ENCODE measurements at places on chromosomes 16 and 17.

DNA sequence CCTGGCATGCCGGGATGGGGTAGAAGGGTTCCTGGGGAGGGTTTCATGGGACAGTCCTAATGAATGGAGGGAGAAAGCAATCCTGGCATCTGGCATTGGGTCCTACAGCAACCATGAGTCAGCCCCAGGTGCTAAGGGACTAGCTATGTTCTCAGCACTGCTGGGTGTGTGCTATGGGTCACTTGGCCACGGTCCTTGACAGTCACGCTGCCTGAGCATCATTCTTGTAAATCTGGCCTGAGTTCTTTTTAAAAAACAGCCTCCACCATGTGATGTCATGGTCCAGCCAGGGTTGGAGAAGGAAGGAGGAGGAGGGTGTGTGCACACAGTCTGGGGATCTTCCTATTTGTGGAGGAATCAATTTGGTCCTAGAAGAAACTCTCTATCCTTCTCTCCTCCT is 6.2 kb upstream of the RAMP2 start:
- H3K4me1 ChIP-seq: no peaks in the 10 kb centered on the region
- H3K27ac ChIP-seq: no peak overlapping the region
- peaks cover 2% of the 10 kb centered on the region for H3K27me3 ChIP-seq
- no peak overlapping the region for H3K4me3 ChIP-seq

- no peaks in the 10 kb centered on the region for H3K27me3 ChIP-seq
- H3K4me1 ChIP-seq: no peaks in the 10 kb centered on the region
- no peaks in the 10 kb centered on the region for H3K36me3 ChIP-seq
- DNase-seq: no peak
These were observed 12.1 kb downstream of the TBC1D26 start for GRCh38 chr17:15744074-15744676.

DNA sequence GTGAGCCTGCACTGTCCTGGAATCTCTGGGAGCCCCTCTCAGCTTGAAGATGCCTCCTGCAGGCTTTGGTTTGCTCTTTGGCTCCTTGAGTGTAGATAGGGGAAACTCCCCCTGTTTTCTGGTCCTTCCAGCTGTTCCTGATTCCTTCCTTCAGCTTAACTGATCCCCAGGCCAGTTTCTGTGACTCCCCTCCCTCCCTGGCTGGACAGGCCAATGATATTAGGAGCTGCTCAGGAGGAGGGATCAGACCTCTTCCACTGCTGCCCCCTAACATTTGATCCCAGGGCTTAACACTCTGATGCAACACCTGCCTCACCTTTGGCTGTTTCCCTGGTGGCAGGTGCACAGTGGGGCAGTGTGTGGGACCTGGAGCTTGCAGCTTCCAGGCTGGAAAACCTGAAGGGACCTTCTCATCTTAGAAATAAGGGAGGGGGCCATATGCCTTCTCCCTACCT is at the start of gene TAC4:
TSS of gene TAC4 (minus strand) at position 51 of the 455 bp plus-strand sequence. CDS start 52 bp downstream, outside the sequence.
- no peak within 1 kb of the TSS for H3K4me3 ChIP-seq
- peaks cover 2% of the 10 kb centered on the region for H3K27me3 ChIP-seq
- no peaks in the 10 kb centered on the region for H3K36me3 ChIP-seq
- no peak for DNase-seq

- H3K27ac ChIP-seq: no peak overlapping the region
- H3K27me3 ChIP-seq: no peaks in the 10 kb centered on the region
These were observed 81.9 kb upstream of the TBX2 start for GRCh38 chr17:61317779-61318178.

DNA sequence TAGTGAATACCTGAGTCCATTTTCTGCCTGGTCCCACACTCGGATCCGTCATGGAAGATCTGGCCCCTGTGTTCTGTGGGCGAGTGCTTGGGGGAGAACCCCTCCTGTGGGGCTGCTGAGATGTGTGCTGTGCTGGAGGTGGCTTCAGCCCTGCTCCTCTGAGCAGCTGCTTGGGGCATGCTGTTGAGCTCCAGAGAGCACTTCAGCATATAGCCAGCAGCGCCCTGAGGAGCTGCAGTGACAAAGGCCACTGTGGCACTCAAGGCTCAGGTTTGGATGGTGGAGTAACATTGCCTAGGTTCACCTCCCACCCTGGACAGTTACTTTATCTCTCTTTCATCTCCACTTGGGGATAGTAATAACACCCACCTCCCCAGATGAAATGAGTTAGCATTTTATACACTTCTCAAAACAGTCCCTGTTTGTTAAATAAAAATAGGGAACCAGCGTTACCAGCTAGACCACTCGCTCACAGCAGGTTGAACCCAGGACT is 75.3 kb downstream of the KSR1 start:
- no peak overlapping the region for H3K27ac ChIP-seq
- H3K36me3 ChIP-seq: no peaks in the 10 kb centered on the region
- H3K27me3 ChIP-seq: no peaks in the 10 kb centered on the region
- H3K4me1 ChIP-seq: peaks cover 14% of the 10 kb centered on the region
- H3K4me3 ChIP-seq: no peak overlapping the region

DNA sequence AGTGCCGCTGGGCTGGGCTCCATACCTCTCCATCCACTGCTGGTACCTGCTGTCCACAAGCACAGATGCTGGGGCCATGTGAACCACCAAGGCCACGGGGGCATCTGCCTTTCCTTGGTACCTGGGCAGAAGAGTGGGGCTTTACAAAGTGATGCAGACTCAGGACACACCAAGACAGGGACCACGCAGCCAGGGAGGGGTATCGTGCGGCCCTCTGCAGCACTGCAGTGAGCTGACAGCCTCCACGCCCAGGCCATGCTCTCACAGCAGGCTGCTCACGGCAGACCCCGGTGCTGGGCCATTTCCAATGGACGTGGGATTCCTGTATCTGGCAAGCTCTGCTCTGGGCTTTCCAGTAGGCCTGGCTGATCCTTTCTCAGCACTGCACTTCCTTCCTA is 14.4 kb downstream of the ELAC2 start:
- no peak overlapping the region for H3K4me3 ChIP-seq
- H3K27me3 ChIP-seq: no peaks in the 10 kb centered on the region
- H3K36me3 ChIP-seq: peaks cover 43% of the 10 kb centered on the region
- DNase-seq: no peak
- no peaks in the 10 kb centered on the region for H3K4me1 ChIP-seq

DNA sequence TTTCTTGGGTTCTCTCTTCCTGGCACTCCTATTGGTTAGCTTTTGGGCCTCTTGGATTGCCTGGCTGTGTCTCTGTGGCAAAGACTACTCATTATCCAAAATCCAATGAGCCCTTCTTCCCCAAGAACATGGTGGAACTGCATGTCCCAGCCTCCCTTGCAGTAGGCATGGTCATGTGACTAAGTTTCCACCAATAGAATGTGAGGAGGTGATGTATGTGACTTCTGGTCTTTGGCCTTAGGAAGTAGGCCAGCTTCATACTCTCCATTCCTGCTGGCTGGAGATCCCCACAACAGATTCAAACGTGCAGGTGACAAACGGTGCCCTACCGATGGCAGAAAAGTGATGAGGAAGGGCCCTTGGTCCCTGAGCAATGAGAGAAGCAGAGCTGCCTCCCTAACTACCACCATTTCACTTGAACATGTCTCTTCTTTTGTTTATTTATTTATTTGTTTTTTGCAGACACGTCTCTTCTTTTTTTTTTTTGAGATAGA is 17.3 kb upstream of the SPN start:
- DNase-seq: no peak
- no peak overlapping the region for H3K4me3 ChIP-seq
- no peaks in the 10 kb centered on the region for H3K27me3 ChIP-seq

- no peaks in the 10 kb centered on the region for H3K4me1 ChIP-seq
- no peak overlapping the region for H3K4me3 ChIP-seq
- no peak for DNase-seq
These were observed 10.8 kb upstream of the APOH start for GRCh38 chr17:66240013-66240412.

- DNase-seq: no peak
- no peaks in the 10 kb centered on the region for H3K27me3 ChIP-seq
- no peak within 1 kb of the TSS for H3K4me3 ChIP-seq
- H3K27ac ChIP-seq: no peak within 1 kb of the TSS
- H3K4me1 ChIP-seq: no peaks in the 10 kb centered on the region
- peaks cover 4% of the 10 kb centered on the region for H3K36me3 ChIP-seq
These were observed at the start of gene GDPD3 for GRCh38 chr16:30113031-30113710. GDPD3 (minus strand) TSS chr16:30113537; CDS start chr16:30113478, 59 bp downstream.

- H3K4me1 ChIP-seq: 0 out of 2 replicates have a peak, but pooled peaks cover 4% of the 10 kb centered on the region
- DNase-seq: no peak
- H3K27me3 ChIP-seq: no peaks in the 10 kb centered on the region
- H3K36me3 ChIP-seq: no peaks in the 10 kb centered on the region
These were observed 32.0 kb downstream of the SPHK1 start for GRCh38 chr17:76416457-76416856.

GRCh38 chr16:725463-726187 is 618 bp downstream of the CCDC78 start:
- peaks cover 3% of the 10 kb centered on the region for H3K4me1 ChIP-seq
- H3K27me3 ChIP-seq: no peaks in the 10 kb centered on the region
- H3K4me3 ChIP-seq: no peak overlapping the region
- no peak overlapping the region for H3K27ac ChIP-seq
- no peaks in the 10 kb centered on the region for H3K36me3 ChIP-seq

DNA sequence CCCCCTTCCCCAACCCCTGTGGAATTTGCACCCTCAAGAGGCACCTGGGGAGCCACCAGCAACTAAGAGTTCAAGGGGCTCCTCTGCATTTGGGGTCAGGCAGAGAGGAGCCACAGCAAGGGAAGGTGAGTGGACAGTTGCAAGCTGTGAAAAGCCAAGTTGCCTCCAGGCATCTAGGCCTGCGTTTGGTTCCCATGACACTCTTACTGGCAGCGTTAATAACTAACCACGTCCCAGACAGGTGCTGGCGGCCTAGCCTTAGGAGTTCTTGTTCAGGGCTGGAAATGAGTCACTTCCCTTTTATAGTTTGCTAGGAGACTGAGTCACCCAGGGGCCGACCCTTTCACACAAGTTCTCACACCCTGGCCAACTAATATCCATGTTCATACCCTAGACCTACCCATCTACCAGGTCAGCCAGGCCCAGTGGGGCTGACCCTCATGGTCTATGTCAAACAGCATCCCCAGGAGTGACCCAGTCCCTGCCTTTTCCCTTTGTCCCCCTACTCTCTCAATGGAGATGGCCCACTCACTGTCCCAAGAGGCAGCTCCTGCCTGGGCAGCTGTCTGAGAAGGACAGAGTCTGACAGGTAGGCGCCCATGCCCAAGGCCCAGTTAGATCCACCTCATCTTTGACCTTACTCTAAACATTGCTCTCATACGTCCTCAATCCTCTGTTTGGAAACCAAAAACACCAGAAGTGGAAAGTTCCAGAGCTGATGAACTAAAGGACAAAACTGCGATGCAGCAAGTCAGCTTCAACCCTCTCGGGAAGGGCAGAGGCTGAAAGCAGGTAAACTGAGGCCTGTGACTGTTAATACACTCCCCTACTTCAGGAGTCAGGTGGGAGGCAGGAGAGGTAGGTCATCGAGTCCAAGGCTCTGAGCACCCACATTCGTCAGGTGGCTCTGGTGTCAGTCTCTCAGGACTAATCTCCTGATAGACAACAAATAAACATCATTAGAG is 300.6 kb downstream of the SOX9 start:
- no peak overlapping the region for H3K27ac ChIP-seq
- no peak for DNase-seq
- no peaks in the 10 kb centered on the region for H3K36me3 ChIP-seq
- H3K27me3 ChIP-seq: no peaks in the 10 kb centered on the region
- H3K4me1 ChIP-seq: no peaks in the 10 kb centered on the region

DNA sequence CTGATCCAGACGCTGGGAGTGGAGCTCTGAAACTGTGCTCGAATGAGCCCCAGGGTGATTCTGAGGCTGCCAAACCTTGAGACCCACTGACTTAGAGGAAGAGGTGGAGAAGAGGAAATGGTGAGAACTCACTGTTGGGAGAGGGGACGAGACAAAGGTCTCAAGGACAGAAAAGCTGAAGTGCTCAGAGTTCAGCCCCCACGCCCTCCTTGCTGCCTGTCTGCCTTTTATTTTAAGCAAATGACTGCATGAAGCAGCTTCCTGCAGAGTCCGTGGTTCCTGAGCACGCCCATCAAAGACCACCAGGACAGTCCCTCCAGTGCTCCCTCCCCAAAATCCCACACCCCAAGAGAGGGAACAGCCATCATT is 20.4 kb downstream of the COTL1 start:
- H3K27me3 ChIP-seq: no peaks in the 10 kb centered on the region
- H3K36me3 ChIP-seq: no peaks in the 10 kb centered on the region
- DNase-seq: no peak

DNA sequence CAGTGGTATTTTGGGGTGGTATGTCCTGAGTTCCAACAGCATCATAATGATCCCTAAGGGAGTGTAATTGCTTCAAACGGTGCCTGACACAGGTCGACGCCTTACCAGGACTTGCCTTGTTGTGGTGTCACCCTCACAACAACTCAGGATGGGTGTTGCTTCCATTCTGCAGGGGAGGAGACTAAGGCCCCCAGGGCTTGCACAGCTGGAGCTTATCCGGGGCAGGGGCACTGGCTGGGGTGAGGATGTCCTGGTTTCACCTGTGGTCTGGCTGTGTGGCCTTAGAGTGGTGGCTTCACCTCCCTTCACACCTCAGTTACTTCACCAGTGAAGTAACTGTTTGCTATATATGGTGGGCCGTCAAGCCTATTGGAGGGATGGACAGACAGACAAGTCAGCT is 23.3 kb downstream of the LLGL2 start:
- H3K27ac ChIP-seq: no peak overlapping the region
- H3K4me1 ChIP-seq: peaks cover 8% of the 10 kb centered on the region
- H3K4me3 ChIP-seq: no peak overlapping the region
- DNase-seq: no peak
